ENCODE measurements at places on chromosomes 5 and 9.
A peak's percentile ranks its signal among the peaks of the same experiment; 100 is the strongest.

DNA sequence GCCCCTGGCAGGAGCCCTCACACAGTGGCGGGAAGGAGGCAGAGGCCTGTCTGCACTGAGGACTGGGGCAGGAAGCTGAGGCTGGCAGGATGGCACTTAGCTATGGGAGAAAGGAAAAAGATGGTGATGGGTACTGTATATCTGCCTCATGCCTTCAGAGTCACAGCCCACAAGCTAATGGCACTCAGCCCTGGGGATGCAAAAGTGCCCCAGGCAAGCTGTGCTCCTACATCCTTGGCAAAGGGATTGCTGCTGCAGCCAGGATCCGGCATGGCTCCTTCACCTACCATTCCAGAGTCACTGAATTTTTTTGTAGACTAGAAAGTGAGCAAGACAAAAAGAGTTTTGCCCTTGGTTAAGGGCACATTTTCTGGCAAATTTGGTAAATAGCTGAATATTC is 8.7 kb downstream of the ACSL6 start:
- H3K4me3 ChIP-seq: no peak overlapping the region
- peaks cover 13% of the 10 kb centered on the region for H3K36me3 ChIP-seq
- peaks cover 89% of the 10 kb centered on the region for H3K4me1 ChIP-seq
- H3K27me3 ChIP-seq: no peaks in the 10 kb centered on the region
- DNase-seq: peak; percentile 39
- peak overlapping the region; percentile 94 for H3K27ac ChIP-seq

DNA sequence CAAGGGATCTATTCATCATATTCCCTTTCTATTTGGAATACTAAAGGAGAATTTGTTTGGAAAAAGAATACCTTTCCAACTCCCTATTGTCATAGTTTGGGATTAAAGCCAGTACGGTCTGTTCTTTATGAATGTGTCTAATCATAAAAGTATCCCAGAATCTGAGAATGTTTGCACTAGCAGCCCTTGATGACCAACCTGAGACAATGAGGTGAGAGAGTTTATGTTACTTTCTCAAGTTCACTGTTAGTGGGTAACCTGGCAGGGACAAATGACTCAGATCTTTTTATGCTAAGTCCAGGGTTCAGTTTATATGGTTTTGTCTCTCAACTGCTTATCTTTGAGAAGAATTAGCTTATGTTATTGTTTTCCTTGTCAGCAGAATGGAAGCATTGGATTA is 25.3 kb upstream of the TLR4 start:
- no peak for DNase-seq
- H3K4me3 ChIP-seq: no peak overlapping the region
- no peaks in the 10 kb centered on the region for H3K4me1 ChIP-seq

DNA sequence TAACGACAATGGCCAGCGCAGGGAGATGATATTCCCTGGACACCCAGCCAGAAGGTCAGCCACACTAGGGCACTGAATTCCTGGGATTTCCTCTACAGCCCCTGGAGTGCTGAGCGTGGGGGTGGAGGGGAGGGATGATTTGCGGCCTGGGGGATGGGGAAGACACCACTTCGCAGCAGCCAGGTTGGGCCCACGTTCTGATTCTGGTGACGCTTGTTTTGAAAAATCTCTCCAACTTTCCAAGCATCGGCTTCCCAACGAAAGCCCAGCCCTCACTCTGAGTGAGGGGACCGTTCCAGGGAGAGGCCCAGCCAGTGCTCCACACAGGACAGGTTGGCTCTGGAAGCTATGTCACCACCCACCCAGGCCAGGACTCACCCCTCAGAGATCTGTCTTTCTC is 5.4 kb downstream of the GFPT2 start:
- H3K27ac ChIP-seq: no peak overlapping the region
- no peak for DNase-seq
- H3K4me3 ChIP-seq: no peak overlapping the region
- H3K4me1 ChIP-seq: peaks cover 64% of the 10 kb centered on the region

GRCh38 chr9:101427358-101427757 is 8.2 kb downstream of the ALDOB start:
- H3K4me1 ChIP-seq: no peaks in the 10 kb centered on the region
- no peaks in the 10 kb centered on the region for H3K27me3 ChIP-seq
- H3K36me3 ChIP-seq: no peaks in the 10 kb centered on the region
- H3K27ac ChIP-seq: no peak overlapping the region
- no peak overlapping the region for H3K4me3 ChIP-seq

DNA sequence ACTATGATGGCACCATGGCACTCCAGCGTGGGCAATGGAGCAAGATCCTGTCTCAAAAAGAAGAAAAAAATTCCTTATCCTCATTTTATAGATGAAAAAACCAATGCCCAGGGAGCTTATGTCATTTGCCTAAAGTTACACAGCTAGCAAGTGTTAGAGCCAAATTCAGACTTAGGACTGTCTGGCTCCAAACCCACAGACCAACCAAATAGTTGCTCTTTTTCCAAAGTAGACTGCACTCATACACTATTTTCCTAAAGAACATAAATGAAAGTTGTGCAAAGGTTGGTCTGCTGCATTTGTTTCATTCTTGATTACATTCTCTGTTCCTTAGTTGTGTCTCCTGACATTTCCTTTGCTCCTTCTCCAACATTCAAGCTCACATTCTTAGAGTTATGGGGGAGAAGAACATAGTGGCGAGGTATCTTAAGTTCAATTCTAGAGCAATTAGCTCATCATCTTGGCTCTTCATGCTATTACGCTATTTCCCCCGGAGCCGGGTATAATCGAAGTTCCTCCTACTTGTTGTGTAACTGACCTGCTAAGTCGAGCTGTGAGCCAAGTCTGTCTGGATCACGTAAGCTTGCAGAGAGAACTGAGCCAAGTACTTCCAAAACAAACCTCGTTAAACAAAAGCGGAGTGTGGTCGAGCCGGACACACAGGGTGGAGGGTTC is 138.3 kb downstream of the RFK start:
- H3K27me3 ChIP-seq: no peaks in the 10 kb centered on the region
- H3K4me1 ChIP-seq: no peaks in the 10 kb centered on the region
- H3K4me3 ChIP-seq: no peak overlapping the region
- no peak overlapping the region for H3K27ac ChIP-seq

GRCh38 chr5:150044329-150044681 is 42.0 kb downstream of the CSF1R start:
- no peak for DNase-seq
- H3K4me3 ChIP-seq: no peak overlapping the region
- H3K27me3 ChIP-seq: no peaks in the 10 kb centered on the region
- H3K36me3 ChIP-seq: peaks cover 76% of the 10 kb centered on the region
- no peak overlapping the region for H3K27ac ChIP-seq

DNA sequence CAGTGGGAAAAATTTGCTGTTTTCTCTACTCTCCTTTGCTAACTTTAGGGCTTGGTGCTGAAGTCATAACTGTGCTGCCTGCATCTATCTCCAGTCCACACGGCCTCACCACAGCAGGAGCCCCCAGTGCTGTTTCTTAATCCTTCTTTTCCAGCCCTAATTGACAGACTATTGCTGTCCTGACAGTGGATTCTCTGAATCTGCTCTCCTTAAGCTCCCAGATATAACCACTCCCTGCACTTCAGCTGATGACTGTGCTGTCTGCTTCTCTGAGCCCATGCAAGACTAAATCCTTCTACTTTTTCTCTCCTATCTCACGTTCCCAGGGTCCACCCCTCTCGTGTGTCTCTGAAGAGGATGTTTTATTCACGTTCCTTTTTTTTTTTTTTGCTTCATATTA is 19.7 kb upstream of the GRIA1 start:
- no peak overlapping the region for H3K27ac ChIP-seq
- no peak overlapping the region for H3K4me3 ChIP-seq
- H3K27me3 ChIP-seq: no peaks in the 10 kb centered on the region
- no peaks in the 10 kb centered on the region for H3K36me3 ChIP-seq

GRCh38 chr5:158541536-158542297 is 558.0 kb downstream of the EBF1 start:
- H3K4me1 ChIP-seq: peaks cover 3% of the 10 kb centered on the region
- peak; percentile 68 for DNase-seq
- H3K27me3 ChIP-seq: no peaks in the 10 kb centered on the region
- H3K4me3 ChIP-seq: no peak overlapping the region

DNA sequence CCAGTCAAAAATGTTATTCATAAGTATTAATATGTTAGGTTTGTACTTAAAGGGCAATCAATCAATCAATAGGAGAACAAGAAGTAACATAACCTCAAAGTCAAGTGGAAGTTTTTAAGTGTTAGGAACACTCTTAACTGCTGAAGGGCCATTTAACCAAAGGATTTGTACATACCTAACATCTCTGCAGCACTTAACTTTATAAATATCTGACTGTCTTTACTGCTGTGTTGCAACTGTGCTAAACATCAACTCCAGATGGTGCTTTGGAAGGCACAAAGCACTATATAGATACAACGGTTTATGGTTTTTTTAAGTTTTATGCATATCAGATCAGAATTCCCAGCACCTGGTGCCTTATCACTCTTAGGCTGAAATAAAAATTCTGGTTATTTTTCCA is 604.9 kb upstream of the PTGER4 start:
- no peak overlapping the region for H3K4me3 ChIP-seq
- no peaks in the 10 kb centered on the region for H3K4me1 ChIP-seq
- no peak for DNase-seq
- H3K27ac ChIP-seq: no peak overlapping the region

DNA sequence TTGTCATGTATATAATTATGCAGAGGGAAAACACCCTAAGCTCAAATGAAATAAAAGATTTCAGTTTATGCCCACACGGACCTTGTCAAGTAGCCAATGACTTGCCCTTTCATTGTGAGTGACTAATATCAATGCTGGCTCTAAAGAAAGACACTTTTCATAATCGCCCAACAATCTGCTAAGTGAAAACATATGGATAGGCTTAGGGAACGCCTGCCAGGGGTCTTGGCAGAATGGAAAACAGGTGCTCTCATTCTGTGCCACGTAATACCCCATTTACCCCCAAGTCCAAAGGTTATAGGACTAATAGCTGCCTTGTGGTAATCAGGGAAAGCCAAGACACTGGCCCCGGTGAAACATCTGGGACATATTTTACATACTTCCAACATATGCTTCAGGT is 157.7 kb downstream of the SLF1 start:
- DNase-seq: no peak
- no peak overlapping the region for H3K4me3 ChIP-seq
- no peaks in the 10 kb centered on the region for H3K4me1 ChIP-seq
- no peaks in the 10 kb centered on the region for H3K27me3 ChIP-seq
- no peak overlapping the region for H3K27ac ChIP-seq

DNA sequence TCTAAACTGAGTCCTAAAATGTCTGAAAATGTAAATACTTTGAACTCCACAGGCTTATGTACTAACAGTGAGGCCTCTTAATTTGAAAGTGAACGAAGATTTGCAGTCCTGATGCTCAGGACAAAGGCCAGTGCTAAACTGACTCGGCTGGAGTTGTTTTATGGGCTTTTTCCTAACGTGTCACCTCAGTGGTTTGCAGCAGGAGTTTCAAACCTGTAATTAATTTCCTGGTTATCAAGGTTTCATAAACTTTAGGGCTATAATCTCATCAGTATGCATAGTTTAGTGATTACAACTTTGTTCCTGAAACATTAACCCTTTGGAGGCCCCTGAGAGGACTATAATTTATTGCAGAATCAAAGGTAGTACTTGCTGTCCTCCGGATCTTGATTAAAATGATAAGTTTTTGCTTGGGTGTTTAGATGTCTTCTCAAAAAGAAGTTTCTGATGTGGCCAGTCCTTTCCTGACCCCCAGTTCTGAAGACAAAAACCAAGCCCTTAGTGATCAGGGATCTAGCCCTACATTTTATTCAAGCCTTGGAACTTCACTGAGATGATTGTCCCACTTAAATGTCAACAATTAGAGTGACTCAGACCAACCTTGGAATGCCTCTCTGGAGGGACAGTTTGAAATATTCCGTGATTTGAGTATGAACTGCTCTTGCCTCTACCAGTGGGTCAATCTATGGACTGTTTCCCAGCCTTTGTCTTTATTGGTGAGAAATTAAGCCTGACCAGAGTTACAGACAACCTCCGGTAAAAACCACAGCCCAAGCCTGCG is 11.1 kb upstream of the S100Z start:
- no peaks in the 10 kb centered on the region for H3K27me3 ChIP-seq
- no peak overlapping the region for H3K4me3 ChIP-seq
- H3K4me1 ChIP-seq: no peaks in the 10 kb centered on the region
- no peak for DNase-seq

- no peaks in the 10 kb centered on the region for H3K36me3 ChIP-seq
- no peak overlapping the region for H3K27ac ChIP-seq
- H3K4me1 ChIP-seq: no peaks in the 10 kb centered on the region
- no peak for DNase-seq
- H3K4me3 ChIP-seq: no peak overlapping the region
- no peaks in the 10 kb centered on the region for H3K27me3 ChIP-seq
These were observed 568.8 kb downstream of the PSAT1 start for GRCh38 chr9:78865737-78866136.

DNA sequence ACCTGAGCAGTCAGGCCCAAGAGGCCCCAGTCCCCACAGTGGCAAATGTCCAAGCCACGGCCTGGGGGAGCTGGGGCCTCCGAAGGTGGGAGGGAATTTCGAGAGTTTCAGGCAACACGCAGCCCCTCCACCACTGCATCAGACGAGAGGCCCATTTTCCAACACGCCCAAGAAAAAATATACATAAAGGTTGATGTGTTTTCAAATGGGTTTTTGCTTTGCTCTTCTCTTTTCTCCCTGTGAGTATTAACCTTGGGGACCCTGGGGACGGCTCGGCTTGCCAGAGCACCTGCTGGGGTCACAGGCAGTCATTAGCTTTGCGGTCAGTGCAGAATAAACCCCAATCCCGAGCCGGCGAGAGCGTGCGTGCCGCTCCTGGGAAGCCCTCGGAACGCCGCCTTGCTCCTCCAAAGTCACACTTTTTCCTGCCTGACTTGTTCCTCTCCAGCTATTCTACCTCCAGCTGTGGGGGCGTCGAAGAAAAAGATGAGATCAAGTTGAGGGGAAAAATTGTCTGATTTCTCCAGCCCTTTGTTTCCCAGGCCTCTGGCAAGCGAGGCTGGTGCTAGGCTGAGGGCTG is 31.5 kb downstream of the ASS1 start:
- no peak overlapping the region for H3K27ac ChIP-seq
- no peak for DNase-seq
- peaks cover 67% of the 10 kb centered on the region for H3K27me3 ChIP-seq
- H3K36me3 ChIP-seq: peaks cover 20% of the 10 kb centered on the region
- H3K4me3 ChIP-seq: no peak overlapping the region

DNA sequence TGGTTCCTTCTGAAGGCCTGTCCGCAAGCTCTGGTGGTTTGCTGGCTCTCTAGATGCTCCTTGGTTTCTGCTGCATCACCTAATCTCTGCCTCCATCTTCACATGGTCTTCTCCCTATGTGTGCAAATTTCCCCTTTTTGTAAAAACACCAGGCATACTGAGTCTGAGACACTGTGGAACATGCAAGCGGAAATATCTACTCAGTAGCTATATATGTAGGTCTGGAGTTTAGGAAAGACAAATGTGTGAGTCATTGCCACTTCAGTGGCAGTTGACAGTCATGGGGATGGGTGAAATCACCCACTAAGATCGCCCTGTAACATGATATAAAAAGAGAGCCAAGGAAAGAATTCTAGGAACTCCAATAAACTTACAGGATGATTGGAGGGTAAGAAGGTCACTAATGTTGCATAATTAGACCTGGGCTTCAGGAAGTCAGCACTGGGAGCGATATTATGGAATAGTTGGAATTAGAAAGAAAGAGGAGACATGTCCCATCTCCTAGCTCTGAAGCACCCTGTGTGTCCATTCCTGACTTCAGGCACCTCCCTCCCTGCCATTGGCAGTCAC is 22.7 kb upstream of the UBLCP1 start:
- H3K4me1 ChIP-seq: no peaks in the 10 kb centered on the region
- no peak overlapping the region for H3K4me3 ChIP-seq
- H3K36me3 ChIP-seq: no peaks in the 10 kb centered on the region
